ENCODE measurements at places on chromosomes 16 and 17. TPM values are rescaled to one million over a fixed set of nuclear protein-coding genes. Genes with fewer than 3 reads are reported as not detected.

Gene DNAAF1
- 38.5 TPM for total RNA-seq

Gene ALOX15B
- 3.4 TPM for total RNA-seq

Gene ENPP7
- not detected for total RNA-seq

Gene PRAC2
- total RNA-seq: not detected

Gene KRTAP2-1
- not detected for total RNA-seq

Gene SPATA22
- total RNA-seq: not detected

Gene SOX9
- 19.2 TPM for total RNA-seq

DNA sequence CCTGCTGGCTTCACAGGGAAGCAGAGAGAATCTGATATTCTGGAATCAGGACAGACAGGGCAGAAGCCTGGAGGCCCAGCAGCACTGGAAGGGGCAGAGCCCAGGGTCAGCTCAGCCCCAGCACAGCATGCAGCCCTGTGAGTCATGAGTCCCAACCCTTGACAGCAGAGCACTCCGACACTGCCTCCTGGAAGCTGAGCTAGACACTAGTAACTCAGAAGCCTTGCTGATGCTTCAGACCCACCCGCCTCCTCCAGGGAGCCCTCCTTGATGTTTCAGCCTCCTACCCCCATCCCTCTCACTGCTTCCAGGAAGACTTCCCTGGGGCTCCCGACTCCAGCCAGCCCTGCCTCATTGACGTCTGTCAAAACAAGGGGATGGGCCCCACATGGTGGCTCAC is 6.9 kb downstream of the CAMKK1 start:
- DNase-seq: no peak
- no peaks in the 10 kb centered on the region for H3K36me3 ChIP-seq
- no peak overlapping the region for H3K4me3 ChIP-seq
- no peaks in the 10 kb centered on the region for H3K27me3 ChIP-seq

DNA sequence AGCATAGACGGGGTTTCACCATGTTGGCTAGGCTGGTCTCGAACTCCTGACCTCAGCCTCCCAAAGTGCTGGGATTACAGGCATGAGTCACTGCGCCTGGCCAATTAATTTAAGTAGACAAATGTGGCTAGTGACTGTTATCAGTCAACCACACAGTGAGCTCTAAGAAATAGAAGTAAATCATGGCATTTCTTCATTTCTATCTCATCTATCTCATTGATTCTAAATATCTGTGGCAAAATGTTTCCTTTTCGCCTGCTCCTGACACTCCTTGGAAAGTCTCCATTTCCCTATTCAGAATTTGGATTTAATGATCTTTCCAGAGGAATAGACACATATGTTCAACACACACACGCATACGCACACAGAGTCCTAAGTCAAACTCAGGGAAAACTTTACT is 81.3 kb downstream of the HIC1 start:
- no peak overlapping the region for H3K4me3 ChIP-seq
- no peak overlapping the region for H3K27ac ChIP-seq
- H3K4me1 ChIP-seq: peaks cover 11% of the 10 kb centered on the region
- no peak for DNase-seq
- H3K27me3 ChIP-seq: no peaks in the 10 kb centered on the region
- no peaks in the 10 kb centered on the region for H3K36me3 ChIP-seq

DNA sequence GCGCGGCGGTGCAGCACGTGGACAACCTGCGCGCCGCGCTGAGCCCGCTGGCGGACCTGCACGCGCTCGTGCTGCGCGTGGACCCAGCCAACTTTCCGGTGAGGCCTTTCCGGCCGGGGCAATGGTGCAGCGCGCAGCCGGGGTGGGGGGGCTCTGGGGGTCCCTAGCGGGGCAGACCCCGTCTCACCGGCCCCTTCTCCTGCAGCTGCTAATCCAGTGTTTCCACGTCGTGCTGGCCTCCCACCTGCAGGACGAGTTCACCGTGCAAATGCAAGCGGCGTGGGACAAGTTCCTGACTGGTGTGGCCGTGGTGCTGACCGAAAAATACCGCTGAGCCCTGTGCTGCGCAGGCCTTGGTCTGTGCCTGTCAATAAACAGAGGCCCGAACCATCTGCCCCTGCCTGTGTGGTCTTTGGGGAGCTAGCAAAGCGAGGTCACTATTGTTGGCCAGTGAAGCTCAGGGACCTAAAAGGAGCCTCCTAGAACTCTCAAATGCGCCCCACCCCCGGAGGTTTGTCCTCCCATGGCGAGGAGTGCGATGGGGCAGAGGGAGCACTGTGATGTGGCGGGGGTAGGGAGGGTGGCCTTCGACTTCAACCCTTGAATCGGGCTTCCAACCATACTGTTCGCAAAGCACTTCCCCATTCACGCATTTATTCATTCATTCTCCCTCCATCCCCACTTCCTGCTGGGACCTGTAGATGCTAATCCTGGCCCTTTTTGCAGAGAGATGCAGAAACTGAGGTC is 770 bp downstream of the HBM start:
- H3K36me3 ChIP-seq: no peaks in the 10 kb centered on the region
- no peaks in the 10 kb centered on the region for H3K4me1 ChIP-seq
- no peak overlapping the region for H3K27ac ChIP-seq
- peaks cover 8% of the 10 kb centered on the region for H3K27me3 ChIP-seq

- H3K36me3 ChIP-seq: no peaks in the 10 kb centered on the region
- peak overlapping the region; percentile 90 for H3K27ac ChIP-seq
- no peaks in the 10 kb centered on the region for H3K27me3 ChIP-seq
- H3K4me3 ChIP-seq: no peak overlapping the region
- H3K4me1 ChIP-seq: peaks cover 37% of the 10 kb centered on the region
- no peak for DNase-seq
These were observed 75.3 kb downstream of the KSR1 start for GRCh38 chr17:27531469-27531961.

DNA sequence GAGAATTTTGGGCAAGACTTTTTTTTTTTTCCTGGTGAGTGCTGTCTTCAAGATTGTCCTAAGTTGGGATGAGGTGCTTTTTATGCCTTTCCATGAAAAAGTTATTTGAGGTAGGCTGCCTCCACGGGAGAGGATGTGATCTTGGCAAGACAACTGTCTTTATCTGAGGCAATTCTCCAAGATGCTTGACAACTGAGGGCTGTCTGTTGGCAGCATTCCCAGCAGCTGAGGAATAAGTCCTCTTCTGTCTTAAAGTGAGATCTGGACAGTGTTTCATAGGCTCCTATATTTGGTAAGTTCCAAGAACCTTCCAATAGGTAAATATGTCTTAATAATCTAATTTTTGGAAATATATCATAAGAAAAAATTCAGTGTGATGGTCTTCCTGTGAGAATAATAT is 662.0 kb downstream of the CDH11 start:
- no peak overlapping the region for H3K27ac ChIP-seq
- H3K36me3 ChIP-seq: no peaks in the 10 kb centered on the region

- H3K4me1 ChIP-seq: no peaks in the 10 kb centered on the region
- no peaks in the 10 kb centered on the region for H3K27me3 ChIP-seq
- H3K27ac ChIP-seq: no peak overlapping the region
- no peak for DNase-seq
- no peak overlapping the region for H3K4me3 ChIP-seq
These were observed 52.1 kb upstream of the TNRC6A start for GRCh38 chr16:24677388-24677787.

- DNase-seq: no peak
- peak overlapping the region; percentile 27 for H3K27ac ChIP-seq
- peaks cover 4% of the 10 kb centered on the region for H3K4me1 ChIP-seq
- peaks cover 3% of the 10 kb centered on the region for H3K36me3 ChIP-seq
These were observed 9.8 kb upstream of the CTCF start for GRCh38 chr16:67552476-67552875.

GRCh38 chr16:85923153-85924021 is 24.4 kb downstream of the IRF8 start:
- peaks cover 2% of the 10 kb centered on the region for H3K36me3 ChIP-seq
- no peak overlapping the region for H3K27ac ChIP-seq
- DNase-seq: no peak

GRCh38 chr17:47778184-47778635 is 43.4 kb downstream of the OSBPL7 start:
- DNase-seq: no peak
- no peak overlapping the region for H3K4me3 ChIP-seq
- no peak overlapping the region for H3K27ac ChIP-seq
- H3K27me3 ChIP-seq: no peaks in the 10 kb centered on the region

DNA sequence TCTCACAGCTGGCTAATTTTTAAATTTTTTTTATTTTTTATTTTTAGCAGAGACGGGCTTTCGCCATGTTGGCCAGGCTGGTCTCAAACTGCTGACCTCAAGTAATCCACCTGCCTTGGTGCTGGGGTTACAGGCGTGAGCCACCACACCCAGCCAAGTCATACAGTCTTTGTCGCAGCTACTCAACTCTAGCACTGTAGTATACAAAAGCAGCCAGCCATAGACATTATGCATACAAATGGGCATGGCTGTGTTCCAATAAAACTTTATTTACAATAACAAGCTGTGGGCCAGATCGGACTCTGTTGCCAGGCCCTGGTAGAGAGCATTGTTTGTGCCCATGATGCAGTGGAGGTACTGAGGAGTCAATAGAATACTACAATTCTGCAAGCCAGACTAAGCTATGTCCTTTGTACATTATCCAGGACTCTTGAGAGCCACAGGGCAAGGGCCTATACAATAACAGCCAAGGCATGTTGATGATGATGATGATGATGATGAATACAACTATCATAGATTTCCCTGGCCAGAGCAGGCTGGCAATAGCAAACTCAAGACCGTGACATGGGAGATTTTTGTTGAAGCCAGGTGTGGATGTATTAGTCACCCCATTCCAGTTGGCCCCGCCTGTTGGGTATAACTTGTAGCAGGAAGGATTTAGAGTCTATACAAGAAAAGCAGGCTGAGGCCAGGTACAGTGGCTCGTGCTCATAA is 101.8 kb downstream of the MYH11 start:
- no peaks in the 10 kb centered on the region for H3K36me3 ChIP-seq
- no peaks in the 10 kb centered on the region for H3K4me1 ChIP-seq
- H3K4me3 ChIP-seq: no peak overlapping the region

- H3K27me3 ChIP-seq: no peaks in the 10 kb centered on the region
- peak overlapping the region; percentile 52 for H3K4me3 ChIP-seq
- H3K27ac ChIP-seq: peak overlapping the region; percentile 96
- peak; percentile 82 for DNase-seq
These were observed 550 bp upstream of the RNF213 start for GRCh38 chr17:80260069-80260535.

GRCh38 chr17:44374306-44375195 is 10.9 kb upstream of the FAM171A2 start:
- no peak overlapping the region for H3K27ac ChIP-seq
- peak; percentile 70 for DNase-seq
- H3K4me3 ChIP-seq: no peak overlapping the region
- H3K36me3 ChIP-seq: no peaks in the 10 kb centered on the region
- peaks cover 7% of the 10 kb centered on the region for H3K4me1 ChIP-seq

DNA sequence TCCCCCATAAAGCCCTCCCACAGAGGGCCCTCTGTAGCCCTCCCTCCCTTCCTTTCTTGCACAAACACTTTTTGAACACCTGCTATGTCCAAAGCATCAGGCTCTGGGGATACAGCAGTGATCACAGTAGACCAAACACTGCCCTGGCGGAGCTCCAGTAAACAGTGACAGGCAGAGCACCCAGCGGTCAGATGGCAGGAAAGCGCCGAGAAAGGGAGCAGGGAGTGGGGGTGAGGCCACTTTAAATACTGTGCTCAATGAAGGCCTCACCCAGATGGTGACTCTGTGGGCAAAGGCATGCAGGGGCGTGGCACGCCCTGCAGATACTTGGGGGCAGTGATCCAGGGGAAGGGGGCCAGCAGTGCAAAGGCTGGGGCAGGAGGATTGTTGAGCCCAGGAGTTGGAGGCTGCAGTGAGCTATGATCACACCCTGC is 7.6 kb downstream of the PRR29 start:
- H3K27me3 ChIP-seq: no peaks in the 10 kb centered on the region
- H3K27ac ChIP-seq: no peak overlapping the region
- H3K4me1 ChIP-seq: peaks cover 24% of the 10 kb centered on the region
- DNase-seq: peak; percentile 69
- peak overlapping the region; percentile 23 for H3K4me3 ChIP-seq
- H3K36me3 ChIP-seq: peaks cover 11% of the 10 kb centered on the region

GRCh38 chr17:76796081-76796480 is 58.2 kb downstream of the MFSD11 start:
- no peaks in the 10 kb centered on the region for H3K27me3 ChIP-seq
- no peaks in the 10 kb centered on the region for H3K4me1 ChIP-seq
- no peaks in the 10 kb centered on the region for H3K36me3 ChIP-seq
- no peak overlapping the region for H3K4me3 ChIP-seq
- DNase-seq: no peak

- H3K27ac ChIP-seq: no peak overlapping the region
- no peak for DNase-seq
- H3K4me3 ChIP-seq: no peak overlapping the region
- H3K36me3 ChIP-seq: no peaks in the 10 kb centered on the region
- peaks cover 1% of the 10 kb centered on the region for H3K4me1 ChIP-seq
These were observed 11.2 kb upstream of the CPSF4L start for GRCh38 chr17:73272906-73273218.
